Frontal cortex (tissue), 4 donors: ENCODE measurements at places on chromosomes 6 and 20. TPM values are rescaled to one million over a fixed set of nuclear protein-coding genes. Genes with fewer than 3 reads are reported as not detected.
A peak's percentile ranks its signal among the peaks of the same experiment; 100 is the strongest.

- no peak for DNase-seq
These were observed 543.5 kb downstream of the MMUT start for GRCh38 chr6:48919555-48919954.

- peak; percentile 52 for DNase-seq
These were observed 44.6 kb downstream of the TAF4 start for GRCh38 chr20:62020935-62021701.

GRCh38 chr6:149026530-149026942, 279.7 kb downstream of the UST start:
- DNase-seq: no peak

DNA sequence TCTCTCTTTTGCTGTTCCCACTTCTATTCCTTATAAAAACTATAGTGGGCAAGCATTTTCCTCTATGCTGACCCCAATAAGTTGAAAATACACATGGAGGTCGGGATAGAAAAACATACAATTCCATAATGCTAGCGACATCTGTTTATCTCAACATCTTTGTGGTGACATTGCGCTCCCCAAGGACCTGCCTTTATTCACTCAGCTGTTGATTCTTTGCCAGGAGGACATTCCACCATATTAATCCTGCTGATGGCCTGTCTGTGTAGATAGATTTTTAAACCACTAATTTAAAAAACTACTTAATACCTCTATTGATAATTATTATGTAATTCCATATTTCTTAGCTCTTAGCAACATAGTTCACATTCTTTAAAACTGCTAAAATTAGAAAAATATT, 555.3 kb upstream of the MAP3K7 start:
- no peak for DNase-seq

CST4 gene
- not detected for total RNA-seq

DEFB124 gene
- total RNA-seq: not detected

NOL7 gene
- 46.5 TPM for total RNA-seq

NR2E1 gene
- 6.1 TPM for total RNA-seq
